Activated naive CD4-positive, alpha-beta T cell treated with anti-CD3 and anti-CD28 coated beads, Interleukin-2, amount 10 ng/mL, durations not matched to agents 7 days and 5 days (primary cell): ENCODE measurements at places on chromosomes 5 and 9.

- H3K36me3 ChIP-seq: no peaks in the 10 kb centered on the region
- H3K27me3 ChIP-seq: no peaks in the 10 kb centered on the region
- no peak for DNase-seq
- no peak overlapping the region for H3K27ac ChIP-seq
Measured at GRCh38 chr9:106637486-106637885, 225.5 kb upstream of the ZNF462 start.

- H3K27ac ChIP-seq: no peak overlapping the region
- H3K36me3 ChIP-seq: no peaks in the 10 kb centered on the region
- DNase-seq: no peak
- no peak overlapping the region for H3K4me3 ChIP-seq
- no peaks in the 10 kb centered on the region for H3K4me1 ChIP-seq
Measured at GRCh38 chr5:101338226-101338625, 435.1 kb upstream of the ST8SIA4 start.

DNA sequence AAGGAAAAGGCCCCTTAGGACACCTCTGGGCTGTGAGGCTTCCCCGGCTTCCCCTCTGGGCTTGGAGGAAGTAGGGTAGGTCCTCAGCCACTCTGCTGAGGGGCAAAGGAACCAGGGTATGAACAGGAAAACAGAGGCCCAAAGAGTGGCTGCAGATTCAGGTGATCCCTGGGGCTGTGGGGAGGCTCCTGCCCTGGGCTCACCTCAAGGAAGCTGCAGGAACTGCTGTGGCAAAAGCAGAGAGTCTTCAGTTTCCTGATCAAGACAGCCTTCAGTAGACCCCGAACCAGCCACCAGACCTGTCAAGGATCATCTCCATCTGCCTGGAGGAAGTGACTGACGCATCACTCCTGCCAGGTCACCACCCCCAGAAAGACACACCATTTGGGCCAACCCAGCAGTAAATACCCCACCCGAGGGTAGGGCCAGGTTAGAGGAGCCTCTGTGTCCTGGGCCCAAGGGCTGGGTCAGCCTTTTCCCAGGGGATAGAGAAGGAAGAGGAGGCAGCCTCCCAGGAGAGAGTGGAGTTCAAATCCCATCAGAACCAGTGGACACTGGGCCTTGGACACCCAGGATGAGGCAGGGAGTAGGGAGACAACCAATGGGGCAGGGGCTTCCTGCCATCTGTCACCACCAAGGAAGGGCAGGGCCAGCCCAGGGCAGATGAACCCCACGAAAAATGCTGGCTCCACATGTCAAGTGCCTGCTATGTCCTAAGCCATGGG, 5.8 kb upstream of the ST6GALNAC6 start:
- H3K27me3 ChIP-seq: no peaks in the 10 kb centered on the region
- H3K36me3 ChIP-seq: peaks cover 24% of the 10 kb centered on the region
- peaks cover 51% of the 10 kb centered on the region for H3K4me1 ChIP-seq
- DNase-seq: peak; percentile 77

GRCh38 chr5:81519217-81519905, 125.4 kb upstream of the ACOT12 start:
- no peaks in the 10 kb centered on the region for H3K4me1 ChIP-seq
- H3K27ac ChIP-seq: no peak overlapping the region
- H3K36me3 ChIP-seq: no peaks in the 10 kb centered on the region
- DNase-seq: no peak

- no peak overlapping the region for H3K4me3 ChIP-seq
- H3K4me1 ChIP-seq: no peaks in the 10 kb centered on the region
- DNase-seq: no peak
- H3K27ac ChIP-seq: no peak overlapping the region
Measured at GRCh38 chr9:81125446-81126092, 563.8 kb downstream of the TLE1 start.
